ENCODE measurements at places on chromosomes 4 and X.

GRCh38 chr4:142413485-142413884, 432.6 kb downstream of the INPP4B start:
- no peak for DNase-seq

DNA sequence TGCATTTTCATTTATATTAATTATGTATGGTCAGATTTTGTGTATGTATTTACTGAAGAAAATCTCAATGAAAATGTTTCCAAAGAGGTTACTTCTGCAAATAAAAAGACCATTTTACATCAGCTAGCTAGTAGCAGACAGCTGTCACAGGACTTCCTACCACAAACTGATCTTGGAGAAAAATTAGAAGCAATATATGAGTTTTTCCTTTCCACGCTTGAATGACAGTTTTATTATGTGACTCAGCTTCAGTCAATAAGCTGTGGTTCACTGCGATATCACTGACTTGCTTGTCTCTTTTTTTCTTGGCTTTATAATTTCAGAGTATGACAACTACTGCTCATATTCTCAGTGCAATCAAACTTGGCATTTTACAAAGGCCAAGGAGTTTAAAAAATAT, 787.4 kb upstream of the GALNTL6 start:
- DNase-seq: no peak

DNA sequence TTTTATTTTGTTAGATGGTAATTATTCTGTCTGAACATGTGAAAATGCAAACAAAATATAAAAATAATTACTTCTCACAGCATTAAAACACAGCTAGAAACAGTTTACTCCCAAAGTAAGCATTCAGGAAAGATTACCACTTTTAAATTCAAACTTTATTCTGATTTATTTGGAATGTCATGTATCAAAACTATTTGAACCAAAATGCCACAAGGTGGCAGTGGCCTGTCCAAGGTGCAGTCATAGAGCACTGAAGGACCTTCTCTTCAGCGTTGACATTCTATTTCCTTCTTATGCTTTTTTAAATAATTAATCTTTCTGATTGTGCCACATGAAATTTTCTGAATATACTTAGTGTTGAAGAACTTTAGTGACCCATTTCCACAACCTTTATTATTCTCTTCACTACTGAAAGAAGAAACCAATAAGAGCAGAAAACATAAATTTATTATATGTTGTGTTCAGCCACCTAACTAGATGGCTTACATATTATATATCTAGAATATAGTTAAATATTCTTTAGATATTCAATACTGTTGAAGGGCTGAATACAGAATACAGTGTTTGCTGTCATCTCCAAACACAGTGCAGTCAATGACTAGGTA, 283.6 kb downstream of the CFAP299 start:
- peak; percentile 2 for DNase-seq

GRCh38 chr4:80594701-80595100, 259.2 kb downstream of the CFAP299 start:
- DNase-seq: no peak

GRCh38 chr4:128803783-128804182, 5.7 kb upstream of the JADE1 start:
- DNase-seq: no peak

DNA sequence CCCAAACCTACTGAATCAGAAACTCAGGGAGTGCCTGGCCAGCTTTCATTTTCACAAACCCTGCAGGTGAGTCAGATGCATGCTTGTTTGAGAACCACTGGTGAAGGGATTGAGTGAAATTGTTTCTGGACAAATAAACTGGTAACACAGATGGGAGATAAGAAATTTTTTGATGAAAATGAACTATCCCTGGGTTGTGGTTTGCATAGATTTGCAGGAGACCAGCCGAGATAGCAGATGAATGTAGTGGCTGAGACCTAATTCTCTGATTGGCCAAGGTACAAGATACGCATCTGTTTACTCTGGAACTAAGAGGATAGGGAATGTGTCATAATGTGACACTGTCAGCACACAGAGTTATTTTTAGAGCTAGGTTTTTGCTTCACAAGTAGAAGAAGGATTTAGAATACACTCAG, 117.8 kb upstream of the NOCT start:
- peak; percentile 72 for DNase-seq

GRCh38 chr4:15913631-15913970, 24.9 kb downstream of the FGFBP1 start:
- peak; percentile 84 for DNase-seq

- DNase-seq: no peak
Observed at GRCh38 chr4:84848432-84848831, 118.1 kb downstream of the WDFY3 start.

- DNase-seq: no peak
Observed at GRCh38 chrX:1521459-1521956, 15.5 kb downstream of the P2RY8 start.

DNA sequence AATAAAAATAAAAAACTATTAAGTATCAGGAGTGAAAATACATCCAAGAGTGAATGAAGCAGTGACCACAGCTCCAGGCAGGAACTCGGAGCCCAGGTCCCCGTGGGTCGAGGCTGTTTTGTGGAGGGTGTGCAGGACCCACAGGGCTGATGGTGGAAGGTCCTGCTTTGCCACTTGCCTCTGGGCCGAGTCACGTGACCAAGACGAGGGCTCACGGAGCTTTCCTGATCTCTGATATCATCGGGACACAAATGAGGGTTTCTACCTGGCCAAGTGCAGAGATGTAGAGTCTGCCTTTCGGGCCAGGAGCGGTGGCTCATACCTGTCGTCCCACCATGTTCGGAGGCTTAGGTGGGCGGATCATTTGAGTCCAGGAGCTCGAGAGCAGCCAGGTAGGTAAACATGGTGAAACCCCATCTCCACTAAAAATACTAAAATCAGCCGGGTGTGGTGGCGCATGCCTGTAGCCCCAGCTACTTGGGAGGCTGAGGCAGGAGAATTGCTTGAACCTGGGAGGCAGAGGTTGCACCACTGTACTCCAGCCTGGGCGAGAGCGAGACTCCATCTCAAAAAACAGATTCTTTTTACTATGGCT, 7.2 kb downstream of the SLC25A6 start:
- DNase-seq: no peak

GRCh38 chrX:47817897-47818296, 18.8 kb upstream of the ZNF81 start:
- DNase-seq: no peak

DNA sequence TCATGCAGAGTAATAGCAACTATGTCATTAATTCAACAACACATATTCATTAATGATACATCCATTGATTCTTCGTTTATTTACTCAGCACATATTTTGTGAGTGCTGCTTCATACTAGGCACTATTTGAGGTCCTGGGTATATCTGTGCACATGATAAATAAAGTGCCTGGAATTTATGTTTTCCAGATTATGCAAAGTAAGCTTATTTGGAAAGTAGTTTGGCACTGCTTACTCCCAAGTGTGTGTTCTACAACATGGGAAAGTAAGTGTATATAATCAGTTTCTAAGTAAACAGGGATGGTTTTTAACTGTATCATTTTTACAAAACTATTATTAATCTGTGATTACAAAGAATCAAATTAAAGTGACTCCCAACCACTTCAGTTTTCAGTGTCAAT, 16.8 kb upstream of the EPGN start:
- DNase-seq: no peak

DNA sequence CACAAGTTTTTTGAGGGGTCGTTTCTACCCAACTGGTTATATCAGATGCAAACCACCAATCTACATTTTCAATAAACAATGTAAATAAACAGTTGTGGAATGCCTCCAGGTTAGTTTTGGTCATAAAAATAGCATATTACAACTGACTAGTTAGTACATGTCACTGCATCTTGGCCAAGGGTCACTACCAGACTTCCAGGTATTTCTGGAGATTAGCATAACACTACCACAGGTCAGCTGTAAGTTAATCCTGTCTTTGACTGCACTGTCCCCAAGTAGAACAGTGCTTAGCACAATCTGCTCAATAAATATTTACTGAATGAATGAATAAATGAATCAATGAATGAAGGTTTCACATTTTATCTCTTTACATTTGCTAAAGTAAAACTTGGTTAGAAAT, 64.4 kb downstream of the TBC1D19 start:
- DNase-seq: no peak

GRCh38 chr4:84647312-84647884, 64.5 kb downstream of the CDS1 start:
- no peak for DNase-seq

- DNase-seq: no peak
Observed at GRCh38 chr4:3572363-3572762, 40.1 kb upstream of the LRPAP1 start.

DNA sequence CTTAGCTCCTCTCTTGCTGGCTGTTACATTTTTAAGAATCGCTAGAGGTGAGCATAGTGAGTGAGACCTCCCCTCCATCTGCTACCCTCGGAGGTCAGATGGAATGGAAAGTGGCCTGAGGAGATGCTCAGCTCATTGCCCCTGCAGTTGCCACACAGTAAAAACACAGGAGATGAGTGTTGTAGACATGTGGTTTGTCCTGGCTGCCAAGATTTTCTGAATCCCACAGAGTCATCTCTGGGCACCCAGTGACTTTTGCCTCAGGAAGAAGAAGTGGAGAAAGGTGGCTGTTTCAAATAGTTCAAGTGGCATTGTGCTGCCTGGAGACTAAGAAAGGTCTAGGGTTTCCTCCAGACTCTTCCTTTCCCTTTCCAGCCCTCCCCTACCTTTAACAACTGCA, 271.0 kb downstream of the STK32B start:
- peak; percentile 30 for DNase-seq

GRCh38 chrX:46327566-46328115, 217.6 kb downstream of the ZNF674 start:
- peak; percentile 68 for DNase-seq

DNA sequence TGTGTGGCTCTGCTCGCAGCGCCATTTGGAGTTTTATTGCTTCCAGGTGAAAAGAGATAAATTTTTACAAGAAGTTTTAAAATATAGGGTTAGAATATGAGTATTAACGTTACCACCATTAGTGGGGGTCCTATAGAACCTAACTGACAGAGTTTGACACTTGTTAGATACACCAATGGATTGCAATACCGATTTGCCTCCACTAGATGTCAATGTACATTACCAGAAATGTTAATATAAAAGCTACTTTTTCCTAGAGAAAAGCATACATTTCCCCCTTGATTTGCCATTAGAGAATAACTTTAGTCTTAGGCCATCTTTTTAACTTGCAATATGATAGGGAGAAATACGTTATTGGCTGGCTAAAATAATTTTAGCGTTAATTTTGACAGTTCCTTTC, 108.4 kb downstream of the LINC00632 start:
- DNase-seq: peak; percentile 22

- DNase-seq: no peak
Observed at GRCh38 chrX:13144927-13145655, 100.7 kb upstream of the FAM9C start.

DNA sequence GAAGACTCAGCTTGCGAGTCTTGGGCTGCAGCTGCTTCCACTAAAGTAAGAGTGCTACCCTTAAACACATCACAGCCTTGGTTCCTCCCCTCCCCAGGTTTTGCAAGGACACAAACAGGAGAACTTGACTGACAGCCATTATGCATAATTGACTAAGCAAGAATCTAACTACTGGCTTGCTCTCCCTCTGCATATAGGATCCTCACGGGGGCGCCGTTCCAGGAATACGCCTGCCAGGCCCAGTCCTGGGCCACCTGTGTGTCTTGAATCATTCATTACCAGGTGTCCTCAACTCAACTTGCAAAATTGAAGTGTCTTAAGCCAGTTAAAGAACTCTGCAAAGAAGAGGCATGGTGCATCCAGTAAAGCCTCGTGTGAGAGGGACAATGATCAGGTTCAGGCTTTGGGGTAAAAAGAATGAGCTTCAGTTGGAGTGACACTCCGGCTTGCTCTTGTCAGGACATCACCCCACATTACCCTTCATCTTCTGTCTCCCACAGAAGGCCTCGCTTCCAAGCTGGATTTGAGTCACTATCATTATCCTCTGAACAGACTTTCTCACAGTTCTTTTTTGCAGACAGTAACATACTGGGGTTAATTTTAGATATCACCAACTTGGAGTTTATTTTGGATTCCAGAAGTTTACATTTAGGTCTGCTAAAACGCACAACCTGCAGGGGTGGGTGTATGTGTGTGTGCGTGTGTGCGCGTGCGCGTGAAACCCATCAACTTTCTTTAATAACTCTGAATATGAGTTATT, 273.5 kb upstream of the HS3ST1 start:
- no peak for DNase-seq

DNA sequence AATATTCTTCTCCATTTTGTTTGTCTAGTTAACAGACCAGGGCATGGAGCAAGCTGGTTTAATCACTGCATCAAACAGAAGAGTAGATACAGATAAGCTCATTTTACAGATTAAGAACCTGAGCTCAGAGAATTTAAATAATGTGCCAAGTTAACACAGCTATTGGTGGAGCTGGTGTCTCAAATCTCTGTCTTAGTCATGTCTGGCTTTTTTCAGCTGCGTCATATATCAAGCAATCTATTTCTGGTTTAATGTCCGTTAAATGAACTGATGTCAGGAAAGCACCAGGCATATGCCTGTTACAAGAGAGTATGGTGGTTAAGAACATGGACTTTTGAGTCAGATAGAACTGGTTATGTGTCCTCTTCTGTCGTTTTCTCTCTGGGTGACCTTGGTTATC, 79.8 kb upstream of the ADGRA3 start:
- DNase-seq: no peak

DNA sequence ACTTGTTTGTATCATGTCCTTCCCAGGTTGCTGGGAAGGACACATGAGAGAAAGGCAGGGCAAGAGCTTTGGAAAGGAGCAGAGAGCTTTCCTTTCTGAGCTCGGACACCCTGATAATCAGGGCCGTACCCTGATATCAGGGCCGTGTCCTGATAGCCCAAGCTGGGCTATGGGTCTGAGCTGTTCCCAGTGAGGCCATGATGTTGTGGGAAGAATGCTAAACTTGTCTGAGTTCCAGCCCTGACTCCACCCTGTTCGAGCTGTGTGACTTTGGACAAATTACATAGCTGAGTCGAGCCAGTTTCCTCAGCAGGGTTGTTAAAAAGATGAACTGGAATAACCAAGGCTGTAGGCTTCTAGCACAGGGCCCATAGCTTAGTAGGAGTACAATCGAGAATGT, 3.3 kb upstream of the CXCR3 start:
- peak; percentile 33 for DNase-seq

DNA sequence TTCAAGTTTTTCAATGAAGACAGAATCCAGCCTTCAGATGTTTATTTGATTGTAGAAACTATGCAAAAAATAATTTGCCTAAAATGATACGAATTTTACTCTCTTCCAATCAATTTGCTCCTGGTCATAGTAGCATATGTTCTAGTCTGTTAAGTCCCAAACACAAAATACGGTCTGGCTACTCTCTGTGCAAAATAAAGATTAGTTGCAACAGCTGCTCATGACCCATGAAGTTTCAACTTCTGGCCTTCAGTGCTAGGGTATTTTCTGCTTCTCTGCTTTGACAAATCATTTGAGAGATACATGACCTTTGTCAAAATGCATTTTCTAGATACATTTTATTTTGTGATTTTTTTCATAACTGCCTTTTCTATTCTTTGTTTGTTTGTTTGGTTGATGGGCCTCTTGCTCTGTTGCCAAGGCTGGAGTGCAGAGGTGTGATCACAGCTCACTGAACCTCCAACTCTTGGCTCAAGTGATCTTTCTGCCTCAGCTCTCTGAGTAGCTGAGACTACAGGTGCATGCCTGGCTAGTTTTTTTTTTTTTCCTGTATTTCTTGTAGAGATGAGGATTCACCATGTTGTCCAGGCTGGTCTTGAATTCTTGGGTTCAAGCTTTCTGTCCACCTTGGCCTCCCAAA, 55.2 kb downstream of the TACR3 start:
- no peak for DNase-seq

Data from AG08395 (cell line).